Cardiac septum (tissue), 1 donor: ENCODE measurements at places on chromosomes 11 and 22.

GRCh38 chr11:2194877-2195755 is 23.5 kb upstream of the TH start:
- no peak for DNase-seq

DNA sequence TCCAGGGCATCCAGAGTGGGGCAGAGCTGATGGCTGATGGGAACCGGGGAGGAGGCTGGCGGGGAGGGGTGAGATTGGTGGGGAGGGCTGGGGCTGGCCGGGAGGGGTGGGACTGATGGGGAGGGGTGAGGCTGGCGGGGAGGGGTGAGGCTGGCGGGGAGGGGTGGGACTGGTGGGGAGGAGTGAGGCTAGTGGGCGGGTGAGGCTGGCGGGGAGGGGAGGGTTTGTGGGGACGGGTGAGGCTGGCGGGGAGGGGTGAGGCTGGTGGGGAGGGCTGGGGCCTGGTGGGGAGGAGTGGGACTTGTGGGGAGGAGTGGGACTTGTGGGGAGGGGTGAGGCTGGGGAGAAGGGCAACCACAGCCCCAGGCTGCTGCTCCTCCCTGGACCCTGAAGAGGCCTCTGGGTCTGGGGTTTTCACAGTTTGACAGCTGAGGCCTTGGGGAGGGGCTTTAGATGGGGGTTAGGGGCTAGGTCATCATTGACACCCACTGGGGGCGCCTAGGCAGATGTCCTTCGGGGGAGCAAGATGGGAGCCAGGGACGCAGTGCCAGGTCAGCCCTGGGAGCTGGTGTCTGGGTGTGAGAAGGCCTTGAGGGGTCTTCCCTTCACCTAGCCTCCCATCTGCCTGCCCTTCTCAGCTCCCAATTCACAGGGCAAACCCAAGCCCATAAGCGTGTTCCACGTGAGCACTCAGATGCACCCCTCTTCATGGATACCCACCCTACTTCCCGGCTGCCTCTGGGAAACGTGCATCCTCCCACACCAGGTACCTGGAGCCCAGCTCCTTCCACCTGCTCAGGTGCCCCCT is 26.7 kb downstream of the PARVG start:
- no peak for DNase-seq

DNA sequence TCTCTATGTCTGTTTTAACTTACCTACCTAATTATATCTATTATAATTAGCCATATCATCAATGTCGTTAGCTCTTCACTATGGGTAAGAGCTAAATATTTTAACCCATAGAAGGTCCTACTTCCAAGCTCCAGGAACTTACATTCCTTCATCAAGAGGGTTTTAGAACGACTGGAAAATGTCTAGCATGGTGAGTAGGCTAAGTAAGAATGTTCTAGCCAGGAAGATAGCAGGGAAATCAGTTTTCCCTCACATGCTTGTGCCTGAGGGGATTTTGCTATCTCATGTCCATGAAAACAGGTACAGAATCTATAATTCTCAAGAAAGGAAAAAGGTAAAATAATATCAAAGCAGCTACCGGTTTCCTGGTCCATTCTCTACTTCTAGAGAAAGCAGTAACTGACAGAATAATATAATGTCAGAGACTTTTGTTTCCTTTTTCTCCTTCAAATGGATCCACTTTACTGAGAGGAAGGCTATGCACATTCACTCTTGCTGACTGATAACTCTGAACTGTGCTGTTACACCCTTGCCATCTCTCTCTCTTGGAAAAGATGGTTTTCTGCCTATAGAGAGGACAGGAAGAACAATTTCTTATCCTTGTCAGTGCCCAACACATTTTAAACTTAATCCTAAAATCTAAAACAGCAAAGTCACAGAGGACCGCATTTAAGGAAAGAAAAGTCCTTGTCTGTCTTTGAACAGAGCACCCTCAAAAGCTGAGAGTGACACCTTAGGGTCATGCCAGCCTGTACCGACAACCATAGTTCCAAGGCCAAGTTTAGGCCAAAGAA is 67.0 kb downstream of the MAML2 start:
- DNase-seq: no peak

DNA sequence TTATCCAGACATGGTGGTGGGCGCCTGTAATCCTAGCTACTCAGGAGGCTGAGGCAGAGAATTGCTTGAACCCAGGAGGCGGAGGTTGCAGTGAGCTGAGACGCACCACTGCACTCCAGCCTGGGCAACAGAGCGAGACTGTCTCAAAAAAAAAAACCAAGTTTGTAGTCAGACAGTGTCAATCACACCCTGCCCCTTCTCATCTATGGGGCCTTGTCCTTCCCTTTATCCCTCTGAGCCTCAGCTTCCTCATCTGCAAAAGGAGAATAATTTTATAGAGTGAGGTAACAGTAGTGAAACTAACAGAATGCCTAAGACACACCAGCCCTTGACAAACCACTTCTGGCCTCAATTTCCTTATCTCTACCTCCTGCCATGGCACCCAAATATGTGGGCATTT is 10.7 kb downstream of the BCL9L start:
- DNase-seq: no peak

- DNase-seq: no peak
These were observed 392.1 kb downstream of the NTM start for GRCh38 chr11:131762346-131763110.

GRCh38 chr11:111557425-111558111 is 17.0 kb downstream of the LAYN start:
- DNase-seq: no peak

GRCh38 chr11:86230921-86231434 is 13.6 kb upstream of the EED start:
- DNase-seq: no peak

- DNase-seq: no peak
These were observed 117.6 kb downstream of the FAT3 start for GRCh38 chr11:92342034-92342720.

- peak; percentile 94 for DNase-seq
These were observed at the start of gene P2RY2 for GRCh38 chr11:73218106-73218829. Gene P2RY2 (plus strand): TSS chr11:73218281. CDS start chr11:73234160, 15,879 bp downstream.
